ENCODE measurements at places on chromosomes 1 and 21.

DNA sequence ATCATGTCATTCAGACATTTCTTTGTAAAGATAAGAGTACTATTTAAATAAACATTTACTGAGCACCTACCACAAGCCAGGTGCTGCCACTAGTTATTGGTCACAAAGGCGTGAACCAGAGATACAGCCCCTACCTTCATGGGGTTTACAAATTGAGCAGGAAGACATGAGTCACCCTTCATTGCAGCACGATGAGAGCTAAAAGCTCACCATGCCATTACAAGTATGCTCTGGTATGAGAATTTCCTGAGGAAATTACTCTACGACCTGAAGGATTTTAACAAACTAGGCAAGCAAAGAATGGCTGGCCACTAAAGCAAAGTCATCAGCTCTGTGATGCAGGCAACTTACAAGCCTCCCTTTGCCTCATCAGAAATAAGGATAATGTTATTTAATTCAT lies 346.8 kb downstream of the BRINP2 start:
- DNase-seq, result no peak

DNA sequence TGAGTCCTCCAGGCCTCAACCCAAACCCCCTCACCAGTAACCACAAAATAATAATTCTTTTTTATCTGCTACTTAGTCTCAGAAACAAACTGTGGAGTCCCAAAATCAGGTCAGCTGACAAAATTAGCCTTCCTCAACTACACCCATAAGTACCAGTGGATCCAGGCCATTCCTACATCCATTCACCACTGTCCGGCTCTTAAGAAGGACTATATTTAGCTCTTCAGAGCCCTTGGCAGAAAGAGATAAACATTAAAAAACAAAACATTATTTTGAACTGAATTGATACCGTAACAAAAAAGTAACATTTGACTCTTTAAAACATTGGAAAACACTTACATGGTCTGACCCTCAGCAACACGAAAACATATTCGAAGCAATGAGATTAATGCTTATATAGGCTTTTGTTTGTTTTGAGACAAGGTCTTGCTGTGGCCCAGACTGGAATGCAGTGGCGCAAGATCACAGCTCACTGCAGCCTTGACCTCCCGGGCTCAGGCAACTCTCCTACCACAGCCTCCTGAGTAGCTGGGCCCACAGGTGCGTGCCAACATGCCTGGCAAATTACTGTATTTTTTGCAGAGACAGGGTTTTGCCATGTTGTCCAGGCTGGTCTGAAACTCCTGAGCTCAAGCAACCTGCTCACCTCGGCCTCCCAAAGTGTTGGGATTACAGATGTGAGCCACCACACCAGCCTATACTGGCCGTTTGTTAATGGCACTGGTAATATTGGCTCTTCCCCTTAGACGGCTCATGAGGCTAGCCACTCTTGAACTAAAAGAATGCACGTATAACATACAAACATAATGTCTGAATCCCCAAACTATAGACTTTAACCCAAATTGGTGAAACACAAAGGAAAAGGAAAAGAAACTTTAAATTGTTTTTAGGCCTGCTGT lies 330.7 kb downstream of the SMYD3 start:
- DNase-seq, result no peak

DNA sequence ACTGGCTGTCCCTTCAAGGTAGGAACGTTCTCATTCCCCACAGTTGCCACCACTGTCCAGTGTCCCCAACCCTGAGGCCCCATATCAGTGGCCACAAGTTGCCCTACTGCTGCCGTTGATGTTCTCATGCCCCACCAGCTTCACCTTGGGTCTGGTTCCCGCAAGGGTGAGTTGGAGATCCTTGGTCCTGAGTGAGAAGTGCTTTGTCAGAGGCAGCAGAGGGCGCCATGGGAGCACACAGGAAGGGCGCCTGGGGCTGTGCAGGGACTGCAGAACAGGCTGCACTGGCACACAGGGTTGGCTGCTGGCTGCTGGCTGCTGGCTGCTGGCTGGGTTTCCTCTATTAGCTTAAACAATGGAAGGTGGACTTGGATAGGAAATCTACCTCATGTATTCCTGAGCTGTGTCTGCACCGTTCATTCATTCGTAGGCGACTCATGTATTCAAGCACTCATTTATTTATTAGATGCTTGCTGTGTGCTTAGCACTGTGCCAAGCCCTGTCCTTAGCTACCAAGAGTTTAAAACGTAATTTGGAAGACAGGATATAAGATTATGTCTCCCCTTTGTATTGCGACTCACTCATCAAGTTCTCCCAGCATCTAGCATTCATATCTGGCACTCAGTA lies 2.1 kb upstream of the S100A9 start:
- DNase-seq, result peak; percentile 82

GRCh38 chr21:40200946-40201345 lies 333.7 kb downstream of the PCP4 start:
- DNase-seq, result no peak

DNA sequence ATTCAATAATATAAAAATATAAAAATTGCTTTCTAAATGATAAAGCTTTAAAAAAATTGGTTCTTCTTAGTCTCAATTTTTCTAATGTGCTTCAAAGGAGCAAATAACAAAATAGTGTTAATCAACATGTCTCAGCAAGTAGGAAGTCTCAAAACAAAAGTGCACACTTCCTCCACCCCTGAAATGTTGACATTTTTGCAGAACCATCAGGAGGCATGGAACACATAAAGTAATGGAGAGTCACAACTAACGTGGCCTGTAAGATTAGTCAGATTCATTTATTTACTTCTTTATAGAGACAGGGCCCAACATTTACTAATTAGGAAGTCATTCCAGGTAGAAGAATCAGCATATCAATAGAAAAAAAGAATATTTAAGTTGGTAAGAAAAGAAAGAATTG lies 34.9 kb upstream of the FMO2 start:
- DNase-seq, result no peak

DNA sequence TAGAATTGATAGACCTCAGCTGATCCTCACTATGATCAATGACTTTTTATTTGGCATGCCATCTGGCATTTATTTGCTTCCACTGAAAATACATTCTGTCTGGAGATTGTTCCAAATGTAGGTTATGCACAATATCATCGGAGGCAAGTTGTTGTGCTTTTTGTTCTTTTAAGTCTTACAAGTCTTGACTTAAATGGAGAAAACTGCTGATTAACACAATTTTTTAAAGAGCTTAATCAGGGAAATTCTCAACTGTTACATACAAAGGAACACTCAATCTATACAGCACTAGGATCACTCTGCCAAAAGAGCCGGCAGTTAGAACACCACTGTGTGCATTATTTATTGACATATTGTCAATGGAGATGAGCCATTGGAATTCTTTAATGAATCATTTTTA lies 19.2 kb downstream of the CYYR1 start:
- no peak for DNase-seq

DNA sequence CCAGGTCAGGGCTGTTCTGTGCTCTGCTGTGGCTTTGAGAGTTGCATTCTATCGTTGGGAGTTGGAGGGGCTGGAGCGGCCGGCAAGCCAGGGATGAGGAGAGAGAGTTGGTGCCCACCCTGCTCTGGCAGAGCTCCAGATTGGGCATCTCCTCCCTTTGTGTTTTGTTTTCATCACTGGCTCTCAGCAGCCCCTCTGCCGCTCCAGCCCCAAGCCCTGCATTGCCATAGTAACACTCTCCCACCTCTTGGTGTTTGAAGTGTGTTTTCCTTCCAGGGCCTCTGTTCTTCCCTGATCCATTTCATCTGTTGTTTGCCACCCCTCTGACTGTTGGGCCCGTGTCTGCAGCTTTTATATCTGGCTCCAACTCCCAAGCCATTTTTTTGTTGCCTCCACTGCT lies 152.7 kb downstream of the URB2 start:
- no peak for DNase-seq

Data from common myeloid progenitor, CD34-positive (primary cell).